Caco-2 (cell line): ENCODE measurements at places on chromosomes 5 and 9.
A peak's percentile ranks its signal among the peaks of the same experiment; 100 is the strongest.

DNA sequence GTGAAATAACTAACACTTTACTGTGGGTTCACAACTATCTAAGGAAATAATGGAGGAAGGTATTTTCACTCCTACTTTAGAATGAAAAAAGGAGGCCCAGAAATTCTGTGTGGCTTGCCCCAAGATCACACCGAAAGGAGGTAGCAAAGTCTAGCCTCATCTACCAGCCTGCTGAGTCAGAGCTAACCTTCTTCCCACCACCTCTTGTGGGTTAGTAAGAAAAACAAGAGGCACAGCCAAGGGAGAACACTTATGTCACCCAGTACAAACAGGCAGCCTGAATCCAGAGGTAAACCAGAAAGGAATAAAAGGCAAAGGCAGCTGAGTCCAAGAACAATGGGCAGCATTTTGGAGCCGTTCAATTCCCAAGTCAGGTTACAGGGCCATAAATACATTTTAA, 91.9 kb upstream of the RASEF start:
- DNase-seq: no peak

- no peak for DNase-seq
These were observed 349.2 kb upstream of the RORB start for GRCh38 chr9:74147906-74148305.

- DNase-seq: no peak
These were observed 23.9 kb downstream of the RIC1 start for GRCh38 chr9:5652821-5653220.

- no peak for DNase-seq
These were observed 85.0 kb upstream of the RASA1 start for GRCh38 chr5:87182649-87183048.

DNA sequence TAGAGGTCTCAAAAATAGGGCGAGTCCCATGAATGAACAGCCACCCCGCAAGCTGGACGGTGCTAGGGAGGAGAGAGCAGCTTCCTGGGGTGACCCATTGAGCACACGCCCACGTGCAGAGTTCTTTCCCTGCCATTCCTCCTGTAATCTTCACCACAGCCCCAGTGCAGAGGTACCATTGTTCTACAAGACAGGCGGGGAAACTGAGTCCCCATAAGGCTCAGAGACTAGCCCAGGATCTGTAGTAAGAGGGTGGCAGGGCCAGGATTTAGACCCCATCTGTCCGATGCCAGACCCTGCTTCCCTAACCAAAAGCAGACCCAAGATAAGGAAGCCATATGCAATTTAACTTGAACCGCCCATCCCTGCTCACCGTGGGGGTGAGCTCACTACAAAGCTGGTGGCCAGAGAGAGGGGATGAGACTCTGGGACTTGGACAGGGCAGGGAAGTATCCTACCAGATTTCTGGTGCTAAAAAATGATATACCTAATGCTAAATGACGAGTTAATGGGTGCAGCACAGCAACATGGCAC, 36.7 kb upstream of the ORM1 start:
- no peak for DNase-seq

GRCh38 chr9:16272776-16273175, 597.7 kb downstream of the BNC2 start:
- DNase-seq: no peak

DNA sequence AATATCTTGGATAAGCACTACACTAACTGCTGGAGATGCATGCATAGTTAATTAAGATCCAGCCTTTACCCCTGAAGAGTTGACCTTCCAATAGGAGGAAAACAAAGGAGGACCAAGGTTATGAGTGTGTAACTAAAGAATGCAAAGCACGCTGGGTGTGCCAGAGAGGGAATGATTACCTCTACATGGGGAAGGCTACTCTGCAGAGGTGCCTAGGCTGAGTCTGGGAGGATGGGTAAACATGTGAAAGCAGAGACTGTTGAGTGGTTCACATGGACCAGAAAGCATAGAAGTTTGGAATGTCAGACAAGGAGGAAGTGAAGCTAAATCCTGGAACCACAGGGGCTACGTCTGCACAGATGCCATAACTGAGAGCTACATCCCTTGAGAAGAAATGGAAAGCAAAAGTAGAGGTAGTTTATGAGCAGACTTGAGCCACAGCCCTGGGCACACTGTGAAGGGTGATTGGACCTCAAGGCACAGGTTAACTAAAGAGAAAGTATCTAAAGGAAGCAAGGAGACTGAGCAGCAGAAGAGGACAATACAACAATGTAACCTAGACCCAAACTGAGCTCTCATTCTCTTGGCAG, 176.2 kb downstream of the DENND1A start:
- no peak for DNase-seq

- DNase-seq: no peak
These were observed 181.9 kb downstream of the ADAMTS6 start for GRCh38 chr5:65299861-65300260.

GRCh38 chr9:111003182-111003581, 35.1 kb downstream of the LPAR1 start:
- no peak for DNase-seq

DNA sequence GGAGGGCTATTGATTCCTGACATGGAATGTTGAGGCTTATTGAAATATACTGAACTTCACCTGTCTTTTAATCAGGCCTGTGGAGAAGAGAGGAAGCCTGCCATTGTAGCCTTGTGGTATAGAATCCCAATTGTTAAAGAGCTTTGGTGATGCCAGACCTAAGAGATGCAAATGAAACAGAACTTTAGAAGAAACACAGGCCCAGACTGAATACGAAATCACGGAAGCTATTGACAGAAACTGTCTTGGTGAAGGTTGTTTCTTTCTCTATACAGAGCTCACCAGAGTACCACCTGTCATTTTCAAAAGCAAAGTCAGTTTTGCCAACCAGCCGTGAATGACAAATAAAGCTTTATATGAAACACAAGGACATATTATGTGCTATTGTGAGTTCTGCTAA, 660.3 kb downstream of the ISL1 start:
- no peak for DNase-seq

DNA sequence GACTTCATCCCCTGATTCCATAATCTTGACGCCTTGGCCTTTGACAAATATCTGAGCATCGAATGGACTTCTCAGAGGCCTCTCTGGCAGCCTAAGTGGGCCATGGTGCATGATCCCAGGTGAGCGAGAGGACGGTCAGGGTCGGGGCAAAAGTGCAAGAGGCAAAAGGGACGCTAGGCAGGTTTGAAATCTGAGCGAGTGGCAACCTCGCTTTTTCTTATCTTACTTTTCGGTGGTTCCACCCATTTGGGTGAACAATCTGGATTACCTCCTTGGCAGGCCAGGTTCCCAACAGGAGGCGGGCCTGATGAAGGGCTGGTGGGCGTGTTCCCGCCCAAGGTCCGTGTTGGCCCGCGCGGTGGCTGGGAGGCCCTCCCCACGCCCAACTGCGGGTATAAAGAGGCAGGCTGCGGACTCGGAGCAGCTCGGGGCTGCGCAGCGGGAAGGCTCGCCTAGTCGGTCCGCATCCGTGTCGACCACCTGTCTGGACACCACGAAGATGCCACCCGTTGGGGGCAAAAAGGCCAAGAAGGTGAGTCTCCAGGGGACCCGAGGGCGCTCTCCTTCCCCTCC, at the start of gene BHMT:
Gene BHMT (plus strand): TSS at position 423 of the 573 bp plus-strand sequence. CDS start 77 bp downstream, at position 500.
- no peak for DNase-seq

DNA sequence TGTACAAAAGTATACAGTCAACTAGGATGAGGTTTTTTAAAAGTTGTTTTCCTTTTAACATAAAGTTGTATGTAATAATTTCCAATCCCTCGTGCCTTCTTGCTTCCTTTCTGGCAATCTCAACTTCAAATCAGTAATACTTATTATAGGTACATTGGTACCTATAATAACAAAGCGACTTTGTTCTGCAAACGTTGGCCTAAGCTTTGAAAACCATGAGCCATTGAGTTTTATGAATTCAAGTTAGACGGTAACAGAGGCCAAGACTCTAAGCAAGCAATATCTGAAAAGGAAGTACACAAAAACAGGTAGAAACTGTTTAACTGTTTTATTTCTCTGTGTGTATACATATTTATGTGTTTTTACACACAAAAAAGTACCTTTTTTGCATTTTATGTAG, 135.2 kb upstream of the GRHPR start:
- DNase-seq: no peak

DNA sequence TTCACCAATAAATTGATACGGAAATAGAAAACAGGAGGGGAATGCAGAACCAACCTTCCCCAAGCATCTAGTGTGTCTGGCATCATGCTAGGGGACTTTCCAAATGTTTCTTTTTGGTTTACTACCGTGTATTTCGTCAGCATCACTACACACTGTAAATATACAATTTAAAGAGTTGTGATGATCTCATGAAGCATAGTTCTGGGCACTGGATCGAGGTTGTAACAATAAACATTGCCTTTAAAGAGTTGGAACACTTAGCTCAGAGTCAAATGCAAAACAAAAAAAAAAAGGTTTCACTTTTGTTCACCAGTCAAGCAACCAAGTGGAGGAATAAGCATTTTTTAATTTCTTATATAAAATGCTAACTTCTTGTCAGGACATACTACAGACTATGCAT, 2.9 kb upstream of the SCAI start:
- no peak for DNase-seq

- DNase-seq: peak; percentile 71
These were observed 122.2 kb downstream of the SLIT3 start for GRCh38 chr5:169178754-169179153.

DNA sequence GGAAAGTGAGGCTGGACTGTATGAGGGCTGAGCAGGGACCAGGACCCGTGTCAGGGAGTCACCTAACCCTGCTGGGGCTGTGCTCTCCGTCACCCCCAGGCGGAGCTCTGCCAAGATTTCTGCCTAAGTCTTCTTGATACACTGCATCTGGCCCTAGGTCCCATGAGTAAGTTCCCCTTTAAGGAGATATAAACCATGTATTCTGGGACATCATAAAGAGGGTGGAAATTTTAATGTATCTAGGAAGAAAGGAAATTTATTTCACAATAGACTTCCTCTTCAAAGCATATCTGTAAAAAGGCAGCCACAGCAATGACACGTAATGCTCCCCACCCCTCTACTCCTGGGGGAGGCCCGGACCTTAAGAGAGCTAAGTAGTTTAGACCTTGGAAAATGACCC, 183.4 kb downstream of the FBXL7 start:
- peak; percentile 41 for DNase-seq

DNA sequence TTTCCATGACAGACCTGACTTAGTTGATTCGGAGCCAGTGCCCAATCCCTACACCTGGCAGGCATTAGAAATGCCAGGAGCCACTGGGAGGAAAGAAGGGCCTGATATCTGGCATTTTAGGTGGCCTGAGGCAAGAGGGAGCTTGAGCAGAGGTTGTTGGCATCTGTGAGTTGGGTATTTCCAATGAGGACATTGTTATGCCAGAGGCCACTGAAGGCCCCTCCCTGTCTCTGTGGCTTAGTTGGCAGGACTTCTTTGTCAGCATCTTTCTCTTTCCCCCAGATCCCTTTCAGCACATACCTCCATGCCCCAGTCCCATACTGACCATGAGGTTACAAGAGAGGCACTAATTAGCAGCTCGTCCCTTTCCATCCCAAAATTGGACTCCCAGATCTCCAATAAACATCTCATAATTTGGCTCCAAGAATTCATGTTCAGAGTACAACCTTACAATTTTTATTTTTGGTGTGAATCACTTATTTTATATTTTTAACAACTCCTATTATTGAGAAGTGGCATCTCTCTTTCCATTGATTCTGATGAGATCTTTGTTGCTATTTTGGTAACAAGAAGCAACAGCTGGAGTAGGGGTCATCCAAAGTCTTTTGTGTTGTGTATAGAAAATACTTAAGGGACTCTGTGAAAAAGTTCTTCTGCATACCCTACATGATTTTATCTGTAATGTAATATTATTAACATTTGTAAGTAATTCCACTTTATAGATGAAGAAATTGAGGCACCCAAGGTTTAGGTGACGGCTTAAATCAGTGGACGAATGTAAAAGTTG, 68.6 kb upstream of the MAP3K1 start:
- DNase-seq: no peak

GRCh38 chr9:136151214-136151804, 32.6 kb upstream of the TMEM250 start:
- DNase-seq: no peak

DNA sequence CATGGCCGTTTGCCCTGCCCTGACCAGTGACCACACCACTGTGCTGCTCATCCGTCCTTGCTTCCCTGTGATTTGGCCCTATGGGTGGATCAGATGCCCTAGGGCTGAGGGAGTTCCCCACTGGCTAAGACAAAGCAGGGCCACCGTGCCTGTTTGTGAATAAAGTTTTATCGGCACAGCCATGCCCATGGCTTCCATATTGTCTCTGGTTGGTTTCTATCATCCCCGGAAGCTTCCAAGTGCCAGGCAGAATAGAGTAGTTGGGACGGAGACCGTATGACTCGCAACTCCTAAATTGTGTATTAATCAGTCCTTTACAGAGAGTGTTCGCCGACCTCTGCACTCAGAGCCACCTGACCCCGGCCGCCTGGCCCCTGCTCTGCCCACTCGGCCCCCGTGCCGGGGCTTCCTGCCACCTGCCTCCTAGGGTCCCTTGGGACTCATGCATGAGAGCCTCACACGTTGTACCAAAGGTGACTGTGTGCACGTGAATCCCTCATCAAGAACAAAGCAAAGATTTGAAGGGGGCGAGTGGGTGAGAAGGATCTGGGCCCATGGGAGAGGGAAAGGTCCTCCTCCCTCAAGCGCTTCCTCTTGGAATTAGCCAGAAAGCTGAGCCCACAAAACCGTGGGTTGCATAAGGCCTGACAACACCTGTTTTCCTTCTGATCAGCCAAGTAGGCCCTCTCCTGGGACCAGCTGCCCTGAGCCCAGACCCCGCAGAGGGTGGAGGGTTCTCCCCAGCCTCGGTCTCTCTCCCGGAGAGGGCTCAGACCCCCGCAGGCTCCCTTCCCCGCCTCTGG, 11.7 kb upstream of the FCN2 start:
- no peak for DNase-seq

GRCh38 chr5:93395971-93396379, 185.0 kb downstream of the NR2F1-AS1 start:
- DNase-seq: no peak

- no peak for DNase-seq
These were observed 5.0 kb downstream of the OR2V2 start for GRCh38 chr5:181152406-181152805.

DNA sequence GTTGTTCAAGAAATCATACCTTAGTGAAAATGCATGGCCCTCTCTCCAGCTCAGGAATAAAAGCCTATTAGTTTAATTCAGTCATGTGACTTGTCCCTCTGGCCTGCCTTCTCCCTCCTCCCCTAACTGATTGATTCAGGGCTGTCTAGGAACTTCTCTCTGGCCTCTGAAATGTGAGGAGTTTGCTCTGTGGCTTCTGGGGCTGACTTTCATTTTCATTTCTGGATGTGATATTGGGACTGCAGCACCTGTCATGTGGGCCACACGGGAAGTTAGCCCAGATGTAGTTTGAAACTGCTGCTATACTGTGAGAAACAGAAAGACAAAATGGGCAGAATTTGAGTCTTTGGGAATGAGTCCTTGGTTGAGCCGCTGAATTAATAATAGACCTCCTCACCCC, 44.8 kb downstream of the PARP8 start:
- no peak for DNase-seq

GRCh38 chr5:176559683-176560082, 10.5 kb downstream of the CDHR2 start:
- DNase-seq: no peak

- DNase-seq: peak; percentile 81
These were observed 11.8 kb upstream of the EXOC3 start for GRCh38 chr5:431001-431710.
